ENCODE measurements at places on chromosomes 6 and 20.

DNA sequence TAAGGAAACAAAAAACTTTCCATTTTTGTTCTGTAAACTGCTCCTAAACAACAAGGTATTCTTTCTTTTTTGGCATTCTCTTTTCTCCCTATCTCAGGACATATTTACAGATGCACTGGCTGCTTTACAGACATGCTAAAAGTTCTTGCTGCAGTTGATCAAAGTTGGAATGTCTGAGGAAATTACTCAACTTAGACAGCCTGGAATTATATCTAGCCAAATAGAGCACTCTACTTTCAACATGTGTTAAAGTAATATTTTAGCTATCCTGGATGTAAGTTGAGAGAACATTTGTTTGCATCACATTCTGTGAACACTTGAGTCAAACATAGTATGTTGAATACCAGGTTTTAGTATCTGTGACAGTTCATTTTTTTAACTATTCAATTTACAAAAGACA lies 24.8 kb downstream of the TASP1 start:
- no peak for DNase-seq

DNA sequence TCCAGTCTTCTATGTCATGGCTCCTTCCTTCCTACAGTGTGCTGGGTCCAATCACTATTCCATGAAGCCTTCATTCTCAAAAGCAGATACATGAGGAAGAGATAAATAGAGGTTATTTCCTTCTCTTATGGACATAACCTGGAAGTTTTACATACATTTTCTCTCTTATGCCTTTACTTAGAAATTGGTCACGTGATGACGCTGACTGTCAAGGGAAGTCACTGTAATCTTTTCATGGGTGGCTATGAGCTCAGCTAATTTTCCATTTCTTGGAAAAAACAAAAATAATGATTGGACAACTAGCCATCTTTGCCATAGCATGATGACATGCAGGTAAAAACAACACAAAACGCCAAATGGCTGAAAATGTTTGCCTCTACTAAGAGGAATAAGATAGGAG lies 151.6 kb upstream of the PRSS16 start:
- DNase-seq = no peak

DNA sequence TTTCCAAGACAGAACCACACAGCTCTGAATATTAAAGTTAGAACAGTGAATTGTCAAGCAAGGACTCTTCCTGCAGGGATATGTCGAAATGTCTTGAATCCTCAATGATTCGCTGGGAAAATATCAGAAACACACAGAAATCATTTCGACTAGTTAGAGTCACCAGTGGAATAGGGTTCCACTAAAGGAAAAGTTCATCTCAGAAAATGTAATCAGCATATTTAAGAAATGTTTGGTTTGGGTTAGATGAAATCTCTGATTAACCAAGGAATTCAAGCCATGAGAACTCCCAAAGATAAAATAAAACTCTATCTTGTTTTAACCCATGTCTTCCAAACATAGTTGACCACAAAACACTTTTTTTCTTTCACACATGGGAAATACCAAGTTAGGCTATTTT lies 621.0 kb upstream of the NRSN1 start:
- DNase-seq = no peak

DNA sequence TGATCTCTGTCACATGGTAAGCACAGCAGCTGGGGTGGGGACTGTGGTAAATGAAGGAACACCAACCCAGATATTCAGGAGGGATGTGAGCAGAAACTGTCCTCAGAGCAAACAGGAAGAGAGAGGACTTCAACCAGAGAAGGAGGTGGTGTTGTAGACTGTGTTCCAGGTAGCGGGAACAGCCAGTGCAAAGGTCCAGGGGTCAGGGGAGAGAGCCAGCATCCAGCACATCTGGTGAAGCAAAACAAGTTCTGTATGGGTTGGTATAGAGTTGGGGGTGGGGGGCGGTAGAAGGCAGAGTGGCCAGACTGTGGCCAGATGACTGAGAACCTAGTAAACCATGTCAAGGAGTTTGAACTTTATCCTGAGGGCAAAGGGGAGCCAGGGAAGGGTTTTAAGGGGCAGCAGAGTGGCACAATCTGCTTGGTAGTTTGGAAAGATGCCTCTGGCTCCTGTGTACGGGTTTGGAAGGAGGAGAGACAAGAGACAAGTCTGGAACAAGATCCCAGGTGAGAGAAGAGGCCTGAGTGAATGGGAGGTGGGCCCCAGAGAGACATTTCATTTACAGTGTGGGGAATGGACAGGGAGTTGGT lies 27.8 kb upstream of the TTPAL start:
- DNase-seq = peak; percentile 94

- DNase-seq = no peak
Measured at GRCh38 chr6:157558487-157559200, 177.7 kb downstream of the ZDHHC14 start.

All from left lobe of liver (tissue), 2 donors.